ENCODE measurements at places on chromosomes 4 and X. TPM values are rescaled to one million over a fixed set of nuclear protein-coding genes. Genes with fewer than 3 reads are reported as not detected.

DNA sequence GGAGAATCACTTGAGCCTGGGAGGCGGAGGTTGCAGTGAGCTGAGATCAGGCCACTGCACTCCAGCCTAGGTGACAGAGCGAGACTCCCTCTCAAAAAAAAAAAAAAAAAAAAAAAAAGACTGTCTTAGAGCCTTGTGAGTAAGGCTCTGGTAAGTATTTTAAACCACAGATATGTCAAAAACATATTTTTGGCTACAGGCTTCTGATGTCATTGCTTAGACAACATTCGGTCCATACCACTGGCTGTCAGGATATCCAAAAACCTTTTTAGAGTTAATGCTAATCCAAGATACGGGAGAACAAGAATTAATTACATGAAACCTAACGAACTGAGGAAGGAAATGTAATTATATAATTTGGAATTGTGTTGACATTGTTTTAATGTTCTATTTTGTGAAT, 999.5 kb upstream of the PABPC4L start:
- DNase-seq: no peak

- no peak for DNase-seq
These were observed 3.4 kb downstream of the HEPH start for GRCh38 chrX:66167431-66167830.

DNA sequence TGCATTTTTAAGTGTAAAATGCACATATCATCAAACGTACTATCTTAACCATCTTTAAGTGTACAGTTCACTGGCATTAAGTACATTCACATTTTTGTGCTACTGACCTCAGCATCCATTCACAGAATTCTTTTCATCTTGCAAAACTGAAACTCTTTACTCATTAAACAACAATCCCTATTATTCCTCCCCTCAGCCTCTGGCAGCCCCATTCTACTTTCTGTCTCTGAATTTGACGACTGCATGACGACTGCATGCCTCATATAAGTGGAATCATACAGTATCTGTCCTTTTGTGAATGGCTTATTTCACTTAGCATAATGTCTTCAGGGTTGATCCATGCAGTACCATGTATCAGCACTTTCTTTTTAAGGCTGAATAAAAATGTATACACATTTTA, 38.7 kb downstream of the CNKSR2 start:
- no peak for DNase-seq

DNA sequence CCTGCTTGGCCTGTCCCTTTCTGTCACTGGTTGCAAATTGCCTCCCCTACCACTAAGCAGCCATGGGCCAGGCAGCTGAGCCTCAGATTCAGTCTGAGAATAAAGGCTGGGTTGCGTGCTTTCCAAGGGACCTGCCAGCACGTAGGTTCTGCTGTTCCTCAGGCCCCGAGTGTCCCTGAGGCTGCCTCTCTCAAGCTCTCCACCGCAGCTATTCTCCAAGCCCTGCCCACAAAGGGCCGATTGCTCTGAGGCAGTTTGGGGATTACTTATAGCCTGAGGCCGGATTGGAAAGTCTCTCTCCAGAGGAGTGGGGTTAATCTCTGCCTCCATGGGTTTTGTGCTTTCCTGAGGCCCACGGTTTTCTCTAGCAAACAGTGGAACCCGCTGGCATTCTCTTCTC, 590.7 kb downstream of the BCOR start:
- no peak for DNase-seq

GRCh38 chrX:20623448-20623847, 356.7 kb upstream of the RPS6KA3 start:
- DNase-seq: no peak

DNA sequence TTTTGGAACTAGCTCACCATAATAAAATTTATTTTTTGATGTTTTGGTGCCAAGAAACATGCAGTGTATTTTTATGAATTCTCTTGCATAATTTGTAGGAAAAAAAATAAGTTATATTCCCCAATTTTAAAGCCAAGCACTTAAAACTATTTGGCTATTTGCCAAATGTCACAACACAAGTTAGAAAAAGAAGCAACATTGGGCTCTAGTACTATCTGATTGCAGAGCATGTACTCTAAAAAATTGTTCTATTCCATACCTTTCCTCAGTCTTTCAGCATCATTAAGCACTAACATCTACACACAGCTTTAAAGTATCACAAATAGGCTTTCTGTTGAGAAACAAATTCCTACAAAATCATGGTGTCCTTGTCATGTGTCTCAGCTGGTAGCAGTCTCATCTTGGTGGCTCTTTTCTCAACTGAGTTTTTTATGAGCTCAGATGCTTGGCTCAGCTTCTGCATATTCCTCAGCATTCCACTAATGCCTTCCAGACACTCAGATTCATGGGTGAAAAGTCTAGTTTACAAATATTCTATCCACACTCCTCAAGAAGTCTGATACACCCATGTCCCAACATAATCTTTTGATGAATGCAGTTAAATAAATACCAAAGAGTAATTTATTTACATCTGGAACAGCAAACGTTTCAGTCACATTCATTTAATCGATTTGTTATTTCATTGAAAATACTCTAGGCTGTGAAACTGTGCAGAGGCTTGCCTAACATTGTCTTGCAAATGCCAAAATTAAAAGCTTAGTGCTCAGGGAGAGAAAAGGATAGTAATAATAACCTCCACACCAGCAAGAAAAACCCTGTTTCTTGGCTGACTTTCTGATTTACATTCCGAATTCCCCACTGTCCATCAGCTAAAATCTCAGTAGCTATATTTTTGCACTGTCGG, 2209.9 kb downstream of the PCDH7 start:
- DNase-seq: no peak

DNA sequence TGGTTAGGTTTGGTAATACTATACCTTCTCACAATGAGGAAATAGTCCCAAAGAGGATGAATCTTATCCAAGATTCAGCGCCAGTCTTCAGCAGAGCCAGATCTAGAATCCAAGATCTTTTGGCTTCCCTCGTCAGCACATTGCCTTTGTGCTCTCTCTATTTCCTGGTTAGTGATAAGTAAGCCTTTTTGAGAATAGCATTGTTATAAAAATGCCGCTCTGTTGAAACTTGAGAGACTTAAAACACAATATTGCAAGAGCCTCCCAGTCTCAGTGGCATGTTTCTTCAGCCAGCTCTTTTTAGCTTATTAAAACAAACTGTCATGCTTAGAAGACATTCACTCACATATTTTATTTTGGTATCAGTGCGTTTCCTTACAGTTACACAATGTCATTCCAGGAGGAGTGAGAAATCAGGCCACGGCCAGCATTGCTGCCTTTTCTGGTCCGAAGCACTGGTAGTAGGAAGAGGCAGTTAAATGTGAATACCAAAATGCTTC, 141.4 kb downstream of the KLHL8 start:
- no peak for DNase-seq

DNA sequence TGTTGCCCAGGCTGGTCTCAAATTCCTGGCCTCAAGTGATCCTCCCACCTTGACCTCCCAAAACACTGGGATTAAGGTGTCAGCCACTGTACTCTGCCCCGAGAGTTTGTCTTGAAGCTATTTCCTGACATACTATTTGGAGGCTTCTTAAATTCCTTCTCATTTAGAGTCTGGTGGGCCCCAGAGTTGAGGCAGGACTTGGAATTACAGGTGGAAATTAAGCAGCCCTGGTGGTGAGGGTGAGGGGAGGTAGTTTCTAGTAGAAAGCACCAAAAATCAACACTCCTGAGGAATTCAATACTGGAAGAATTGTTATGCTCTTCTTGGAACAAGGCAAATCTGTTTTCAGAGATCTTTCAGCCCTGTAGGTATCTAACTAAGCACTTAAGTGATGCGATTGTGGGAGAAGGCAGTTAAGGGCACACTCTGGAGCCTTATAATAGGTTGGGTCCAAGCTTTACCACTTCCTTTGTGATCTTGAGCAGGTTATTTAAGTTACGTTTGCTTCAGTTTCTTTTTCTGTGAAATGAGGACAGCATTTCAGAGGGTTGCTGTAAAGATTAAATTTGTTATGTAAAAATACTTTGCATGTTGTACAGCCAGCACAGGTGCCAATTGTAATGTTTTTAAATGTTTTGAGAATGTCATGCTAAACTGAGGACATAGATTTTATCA, 200.7 kb downstream of the SOWAHB start:
- no peak for DNase-seq

DNA sequence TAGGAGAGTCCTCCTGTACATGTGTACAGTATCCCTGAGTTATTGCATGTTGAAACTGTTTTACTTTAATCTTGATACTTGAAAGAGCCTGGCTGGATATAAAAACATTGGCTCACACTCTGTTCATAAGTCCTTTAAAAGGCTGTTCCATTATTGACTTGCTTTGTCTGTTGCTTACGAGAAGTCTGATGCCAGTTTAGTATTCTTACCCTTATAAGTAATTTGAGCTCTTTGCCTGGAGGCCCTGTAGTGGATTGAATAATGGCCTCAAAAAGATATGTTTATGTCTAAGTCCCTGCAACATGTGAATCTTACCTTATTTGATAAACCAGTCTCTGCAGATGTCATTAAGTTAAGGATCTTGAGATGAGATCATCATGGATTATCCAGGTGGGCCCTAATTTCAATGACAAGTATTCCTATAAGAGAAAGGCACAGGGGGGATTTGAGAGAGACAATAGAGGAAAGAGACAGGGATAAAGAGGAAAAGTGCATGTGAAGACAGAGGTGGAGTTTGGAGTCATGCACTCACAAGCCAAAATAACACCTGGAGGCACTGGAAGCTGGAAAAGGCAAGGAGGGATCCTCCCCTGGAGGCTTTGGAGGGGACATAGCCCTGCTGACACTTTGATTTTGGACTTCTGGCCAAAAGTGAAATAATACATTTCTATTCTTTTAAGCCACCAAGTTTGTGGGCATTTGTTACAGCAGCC, 98.1 kb downstream of the IRF2 start:
- DNase-seq: no peak

DNA sequence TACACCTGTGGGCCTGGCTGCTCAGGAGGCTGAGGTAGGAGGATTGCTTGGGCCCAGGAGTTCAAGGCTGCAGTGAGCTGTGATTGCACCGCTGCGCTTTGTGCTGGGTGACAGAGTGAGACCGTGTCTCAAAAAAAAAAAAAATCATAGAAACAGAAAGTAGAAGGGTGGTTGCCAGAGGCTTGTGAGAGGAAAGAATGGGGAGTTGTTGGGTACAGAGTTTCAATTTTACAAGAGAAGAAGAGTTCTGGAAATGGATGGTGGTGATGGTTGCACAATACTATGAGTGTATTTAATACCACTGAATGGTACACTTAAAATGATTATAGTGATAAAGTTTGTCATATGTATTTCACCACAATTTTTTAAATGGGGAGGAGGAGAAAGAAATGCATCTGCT, 10.2 kb upstream of the GLOD5 start:
- no peak for DNase-seq

DNA sequence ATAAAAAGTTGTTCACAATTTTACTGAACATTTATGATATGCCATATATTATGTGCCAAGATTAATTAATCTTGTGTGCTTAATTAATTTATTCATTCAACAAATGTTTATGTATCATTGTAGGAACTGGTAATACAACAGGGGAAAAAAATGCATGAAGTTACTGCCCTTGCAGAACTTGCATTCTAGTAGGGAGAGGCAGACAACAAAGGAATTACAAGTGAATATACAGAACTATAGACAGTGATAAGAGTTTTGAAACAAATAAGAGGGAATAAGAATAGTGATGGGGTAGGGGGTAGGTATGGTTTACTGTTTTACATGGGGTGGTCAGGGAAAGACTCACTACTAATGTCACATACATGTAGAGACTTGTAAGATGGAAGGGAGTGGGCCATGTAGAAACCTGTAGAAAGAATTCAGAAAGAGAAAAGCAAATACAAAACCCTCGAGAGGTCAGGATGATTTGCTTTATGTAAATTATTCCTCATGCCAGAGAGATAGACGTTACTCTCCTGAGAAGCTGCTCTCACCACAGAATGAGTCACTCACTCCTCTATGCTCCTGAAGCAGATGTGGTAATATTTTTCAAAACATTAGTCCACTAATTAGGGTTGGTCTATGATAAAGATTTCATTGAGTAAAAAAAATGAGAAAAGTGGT, 855.0 kb upstream of the GRID2 start:
- no peak for DNase-seq

- no peak for DNase-seq
These were observed 70.7 kb downstream of the AFAP1 start for GRCh38 chr4:7868892-7869471.

GRCh38 chrX:124033821-124034220, 72.3 kb downstream of the STAG2 start:
- DNase-seq: no peak

DNA sequence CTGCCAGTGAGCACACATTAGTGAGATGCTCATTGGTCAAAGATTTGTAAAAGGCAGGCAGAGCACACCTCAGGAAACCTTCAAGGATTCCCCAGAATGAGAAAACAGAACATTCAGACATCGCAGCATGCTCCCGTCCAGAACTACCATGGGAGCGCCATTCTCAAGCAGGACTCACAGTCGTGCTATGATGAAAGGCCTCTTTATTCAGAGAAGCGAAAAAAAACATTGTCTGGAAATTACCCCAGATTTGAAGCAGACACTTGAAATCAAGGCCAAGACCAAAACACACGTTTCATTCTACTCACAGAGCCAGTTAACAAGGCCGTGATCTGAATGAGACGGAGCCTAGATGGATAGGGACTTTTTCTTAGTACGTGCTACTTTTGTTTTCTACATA, 961.8 kb upstream of the TENM3 start:
- no peak for DNase-seq

DNA sequence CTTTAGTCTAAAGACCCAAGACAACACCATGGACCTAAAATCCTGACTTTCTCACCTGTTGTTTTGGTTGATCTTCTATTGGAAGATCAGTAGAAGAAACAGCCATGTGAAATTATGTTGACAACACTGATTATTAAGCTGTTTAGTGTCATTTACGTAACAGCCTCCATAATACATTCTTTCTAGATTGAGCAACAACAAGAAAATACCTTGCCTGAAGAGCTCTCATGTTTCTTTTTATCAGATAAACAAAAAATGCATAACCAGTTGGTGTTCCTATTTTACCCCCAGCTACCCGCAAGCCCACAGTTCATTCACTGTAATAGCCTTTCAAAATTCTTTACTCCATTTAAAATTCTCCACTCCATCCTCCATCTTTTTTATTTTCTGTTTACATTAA, 20.5 kb downstream of the GPC4 start:
- DNase-seq: no peak

- DNase-seq: no peak
These were observed 847.3 kb downstream of the GLUD2 start for GRCh38 chrX:121894756-121895155.

DNA sequence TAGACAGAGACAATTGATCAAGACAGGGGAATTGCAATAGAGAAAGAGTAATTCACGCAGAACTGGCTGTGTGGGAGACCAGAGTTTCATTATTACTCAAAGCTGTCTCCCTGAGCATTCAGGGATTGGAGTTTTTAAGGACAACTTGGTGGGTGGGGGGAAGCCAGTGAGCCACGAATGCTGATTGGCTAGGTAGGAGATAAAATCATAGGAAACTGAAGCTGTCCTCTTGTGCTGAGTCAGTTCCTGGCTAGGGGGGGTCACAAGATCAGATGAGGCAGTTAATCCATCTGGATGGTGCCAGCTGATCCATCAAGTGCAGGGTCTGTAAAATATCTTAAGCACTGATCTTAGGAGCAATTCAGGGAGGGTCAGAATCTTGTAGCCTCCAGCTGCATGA, 358.6 kb downstream of the GPM6A start:
- no peak for DNase-seq

Gene SPRY1
- 36.4 TPM for total RNA-seq

Gene TRIML2
- total RNA-seq: not detected

Gene BMPR1B
- 0.64 TPM for total RNA-seq

Gene DGAT2L6
- total RNA-seq: not detected

Gene HPGDS
- total RNA-seq: 6.0 TPM

Gene IL3RA
- total RNA-seq: 11.1 TPM

Measured in transverse colon (tissue), 4 donors.